Stimulated activated naive B cell treated with anti-CD40 and anti-IgM and Interleukin-4, amounts not matched to agents 10 μg/mL and 1 μg/mL and 100 μg/mL, for 72 hours (primary cell): ENCODE measurements at places on chromosomes 12 and 14.

DNA sequence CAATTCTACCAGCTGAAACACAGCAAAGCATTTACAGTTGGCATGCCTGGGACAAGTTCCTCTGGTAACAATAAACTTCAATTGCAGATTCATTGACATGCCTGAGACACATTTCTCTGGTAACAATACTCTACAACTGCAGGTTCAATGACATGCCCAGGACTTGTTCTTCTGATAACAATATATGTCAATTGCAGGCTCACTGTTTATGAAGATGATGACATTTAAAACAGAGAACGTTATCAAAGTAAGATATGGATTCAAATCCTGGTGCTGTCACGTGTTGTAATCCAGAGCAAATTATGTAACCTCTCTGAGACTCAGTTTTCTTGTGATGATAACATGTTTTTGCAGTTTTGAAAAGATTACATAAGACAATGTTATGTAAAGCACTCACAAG, 20.5 kb downstream of the KITLG start:
- no peaks in the 10 kb centered on the region for H3K27me3 ChIP-seq
- H3K4me3 ChIP-seq: no peak overlapping the region
- H3K4me1 ChIP-seq: no peaks in the 10 kb centered on the region
- no peaks in the 10 kb centered on the region for H3K36me3 ChIP-seq

GRCh38 chr14:65414961-65415589, 2.5 kb downstream of the FUT8 start:
- H3K27me3 ChIP-seq: no peaks in the 10 kb centered on the region
- no peaks in the 10 kb centered on the region for H3K36me3 ChIP-seq
- H3K27ac ChIP-seq: no peak overlapping the region
- DNase-seq: no peak
- H3K4me1 ChIP-seq: peaks cover 21% of the 10 kb centered on the region
- no peak overlapping the region for H3K4me3 ChIP-seq

GRCh38 chr12:121142171-121142950, 9.7 kb downstream of the P2RX7 start:
- peaks cover 21% of the 10 kb centered on the region for H3K4me1 ChIP-seq
- no peak overlapping the region for H3K4me3 ChIP-seq
- DNase-seq: no peak
- H3K27me3 ChIP-seq: no peaks in the 10 kb centered on the region
- no peaks in the 10 kb centered on the region for H3K36me3 ChIP-seq

DNA sequence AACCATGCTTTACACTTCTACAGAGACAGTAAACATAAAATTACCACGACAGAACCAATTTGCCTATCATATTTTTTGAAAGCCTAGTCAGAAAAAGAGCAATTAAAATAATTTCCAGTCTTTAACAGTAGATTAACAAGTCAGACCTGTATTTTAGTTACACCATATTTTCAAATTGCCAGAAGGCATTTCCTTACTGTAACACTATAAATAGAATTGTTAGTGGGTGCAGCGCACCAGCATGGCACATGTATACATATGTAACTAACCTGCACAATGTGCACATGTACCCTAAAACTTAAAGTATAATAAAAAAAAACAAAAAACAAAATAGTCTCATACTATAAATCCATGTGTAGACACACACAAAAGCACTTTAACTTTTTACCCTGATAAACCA, 16.0 kb downstream of the SOS2 start:
- H3K27ac ChIP-seq: no peak overlapping the region
- peaks cover 8% of the 10 kb centered on the region for H3K36me3 ChIP-seq
- H3K27me3 ChIP-seq: no peaks in the 10 kb centered on the region

DNA sequence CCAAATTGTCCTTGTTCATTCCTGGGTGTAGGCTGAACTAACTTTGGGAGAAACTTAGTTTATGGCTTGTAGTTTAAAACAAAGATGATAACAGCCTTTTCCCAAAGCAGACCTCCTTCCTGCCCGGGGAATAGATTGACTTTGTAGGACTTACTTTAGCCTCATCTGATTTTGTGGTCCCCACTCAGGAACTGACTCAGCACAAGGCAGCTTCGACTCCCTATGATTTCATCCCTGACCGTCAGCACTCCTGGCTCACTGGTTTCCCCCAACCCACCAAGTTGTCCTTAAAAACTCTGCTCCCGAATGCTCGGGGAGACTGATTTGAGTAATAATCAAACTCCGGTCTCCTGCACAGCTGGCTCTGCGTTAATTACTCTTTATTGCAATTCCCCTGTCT, 40.1 kb upstream of the DDHD1 start:
- H3K27ac ChIP-seq: no peak overlapping the region
- H3K4me1 ChIP-seq: peaks cover 15% of the 10 kb centered on the region
- H3K27me3 ChIP-seq: no peaks in the 10 kb centered on the region
- no peak for DNase-seq
- no peak overlapping the region for H3K4me3 ChIP-seq

DNA sequence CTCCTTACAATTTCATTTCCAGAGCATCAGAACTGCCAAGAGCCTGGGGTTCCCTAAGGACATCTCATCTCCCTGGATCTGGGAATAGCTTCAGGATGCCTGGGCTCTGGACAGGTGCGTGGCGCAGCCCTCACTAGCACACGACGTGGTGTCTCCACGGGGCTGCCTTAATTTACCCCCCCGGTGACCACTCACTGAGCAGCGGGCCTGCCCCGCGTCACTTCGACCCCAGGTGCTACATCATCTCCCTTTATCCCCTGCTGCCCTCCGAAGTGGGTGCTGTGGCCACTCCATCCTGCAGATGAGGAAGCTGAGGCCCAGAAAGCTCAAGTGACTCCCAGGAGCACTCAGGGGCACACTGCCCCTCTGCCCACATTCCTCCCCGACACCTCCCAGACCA, 177.8 kb upstream of the SFSWAP start:
- no peaks in the 10 kb centered on the region for H3K4me1 ChIP-seq
- DNase-seq: no peak
- H3K4me3 ChIP-seq: no peak overlapping the region
- H3K36me3 ChIP-seq: no peaks in the 10 kb centered on the region

- H3K4me1 ChIP-seq: peaks cover 29% of the 10 kb centered on the region
Measured at GRCh38 chr12:11500188-11500860, 105.0 kb upstream of the PRB2 start.

- H3K4me3 ChIP-seq: no peak overlapping the region
- DNase-seq: no peak
- H3K27ac ChIP-seq: no peak overlapping the region
- H3K4me1 ChIP-seq: peaks cover 49% of the 10 kb centered on the region
- no peaks in the 10 kb centered on the region for H3K27me3 ChIP-seq
Measured at GRCh38 chr12:92535961-92536360, 166.8 kb upstream of the PLEKHG7 start.

GRCh38 chr14:33561488-33562175, 389.2 kb downstream of the EGLN3 start:
- DNase-seq: no peak
- no peaks in the 10 kb centered on the region for H3K36me3 ChIP-seq
- H3K4me3 ChIP-seq: no peak overlapping the region
- H3K27me3 ChIP-seq: no peaks in the 10 kb centered on the region
- H3K27ac ChIP-seq: no peak overlapping the region
- H3K4me1 ChIP-seq: no peaks in the 10 kb centered on the region

GRCh38 chr14:97180304-97181200, 383.4 kb downstream of the VRK1 start:
- no peak for DNase-seq
- H3K27me3 ChIP-seq: peaks cover 5% of the 10 kb centered on the region
- no peak overlapping the region for H3K4me3 ChIP-seq
- peaks cover 14% of the 10 kb centered on the region for H3K4me1 ChIP-seq

GRCh38 chr12:65965358-65965757, 141.1 kb downstream of the HMGA2 start:
- H3K4me3 ChIP-seq: no peak overlapping the region
- peaks cover 26% of the 10 kb centered on the region for H3K27me3 ChIP-seq
- no peaks in the 10 kb centered on the region for H3K36me3 ChIP-seq
- H3K27ac ChIP-seq: no peak overlapping the region
- peaks cover 7% of the 10 kb centered on the region for H3K4me1 ChIP-seq
- no peak for DNase-seq

- no peaks in the 10 kb centered on the region for H3K36me3 ChIP-seq
- no peak for DNase-seq
- H3K27me3 ChIP-seq: no peaks in the 10 kb centered on the region
- H3K27ac ChIP-seq: no peak overlapping the region
- H3K4me1 ChIP-seq: peaks cover 28% of the 10 kb centered on the region
- H3K4me3 ChIP-seq: no peak overlapping the region
Measured at GRCh38 chr14:20501346-20501745, 4.0 kb upstream of the RNASE10 start.

GRCh38 chr14:103095210-103095778, 769 bp downstream of the EXOC3L4 start:
- H3K27me3 ChIP-seq: peaks cover 18% of the 10 kb centered on the region
- H3K4me1 ChIP-seq: peaks cover 11% of the 10 kb centered on the region
- DNase-seq: no peak
- H3K27ac ChIP-seq: no peak overlapping the region
- no peaks in the 10 kb centered on the region for H3K36me3 ChIP-seq

DNA sequence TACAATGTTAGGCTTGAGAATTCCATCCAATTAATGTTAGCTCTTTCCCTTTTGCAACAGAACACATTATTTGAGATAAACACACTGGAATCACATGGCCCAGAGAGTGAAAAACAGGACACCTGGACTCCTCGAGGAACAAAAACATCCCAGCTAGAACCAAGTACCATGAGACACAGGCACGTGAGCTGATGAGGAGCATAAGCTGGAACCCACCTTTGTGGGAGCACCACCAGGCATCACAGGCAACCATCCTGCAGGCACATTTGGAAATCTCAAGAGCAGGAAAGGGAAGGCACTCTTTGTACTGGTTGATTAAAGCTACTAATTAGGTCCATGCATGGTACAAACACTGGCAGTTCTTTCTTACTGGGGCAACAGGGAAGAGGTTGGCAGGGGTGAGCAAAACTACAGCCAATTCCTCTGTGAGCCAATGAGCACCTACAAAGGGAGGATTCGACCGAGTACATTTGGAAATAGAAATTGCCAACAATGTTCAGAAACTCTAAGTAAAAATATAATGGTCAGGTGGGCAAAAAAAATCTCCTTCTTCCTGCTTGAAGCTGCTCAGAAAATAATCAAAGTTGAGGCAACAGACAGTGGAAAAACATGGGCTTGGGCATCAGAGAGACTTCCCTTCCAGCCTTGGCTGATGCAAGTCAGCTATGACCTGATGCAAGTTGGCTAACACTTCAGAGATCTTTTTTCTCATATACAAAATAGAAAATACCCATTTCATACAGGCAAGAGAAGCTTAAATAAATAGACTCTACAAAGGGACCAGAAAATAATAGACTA, 216.7 kb downstream of the NUAK1 start:
- peaks cover 8% of the 10 kb centered on the region for H3K27me3 ChIP-seq
- no peak overlapping the region for H3K27ac ChIP-seq
- DNase-seq: no peak
- no peaks in the 10 kb centered on the region for H3K36me3 ChIP-seq
- H3K4me3 ChIP-seq: no peak overlapping the region
- H3K4me1 ChIP-seq: no peaks in the 10 kb centered on the region

GRCh38 chr12:128909653-128910052, 56.4 kb downstream of the GLT1D1 start:
- H3K27ac ChIP-seq: no peak overlapping the region
- no peak for DNase-seq
- peaks cover 2% of the 10 kb centered on the region for H3K4me1 ChIP-seq
- H3K4me3 ChIP-seq: no peak overlapping the region

GRCh38 chr12:115451780-115452736, 768.1 kb upstream of the TBX3 start:
- peaks cover 4% of the 10 kb centered on the region for H3K36me3 ChIP-seq
- DNase-seq: no peak
- H3K4me3 ChIP-seq: peak overlapping the region; percentile 6

GRCh38 chr14:84181072-84181471, 1348.9 kb upstream of the FLRT2 start:
- no peak overlapping the region for H3K27ac ChIP-seq
- H3K36me3 ChIP-seq: no peaks in the 10 kb centered on the region
- no peaks in the 10 kb centered on the region for H3K27me3 ChIP-seq
- H3K4me1 ChIP-seq: no peaks in the 10 kb centered on the region
- no peak for DNase-seq

GRCh38 chr12:93780101-93780641, 103.0 kb downstream of the CRADD start:
- no peak for DNase-seq
- no peak overlapping the region for H3K27ac ChIP-seq
- H3K36me3 ChIP-seq: peaks cover 11% of the 10 kb centered on the region
- no peaks in the 10 kb centered on the region for H3K27me3 ChIP-seq
- no peak overlapping the region for H3K4me3 ChIP-seq
- peaks cover 4% of the 10 kb centered on the region for H3K4me1 ChIP-seq
